NCI-H526 treated with DMSO at 0.1 percent for 48 hours (cell line): ENCODE measurements at places on chromosomes 2 and 18.

- no peak for DNase-seq
These were observed 24.8 kb upstream of the LMAN1 start for GRCh38 chr18:59383851-59384250.

GRCh38 chr2:6164986-6165747, 473.0 kb downstream of the SOX11 start:
- DNase-seq: no peak

DNA sequence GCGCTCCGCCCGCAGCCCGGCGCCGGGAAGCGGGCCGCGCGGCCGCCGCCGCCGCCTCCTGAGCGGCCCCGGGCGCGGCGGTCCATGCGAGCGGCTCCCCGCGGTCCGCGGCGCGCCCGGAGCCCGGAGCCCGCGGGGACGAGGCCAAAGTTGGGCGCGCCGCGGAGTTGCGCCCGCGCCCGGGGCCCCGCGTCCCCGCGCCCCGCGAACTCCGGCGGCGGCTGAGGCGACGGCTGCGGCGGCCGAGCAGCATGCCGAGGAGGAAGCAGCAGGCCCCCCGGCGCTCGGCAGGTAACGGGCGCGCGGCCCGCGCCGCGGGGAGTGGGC, 992 bp downstream of the TSHZ1 start:
- DNase-seq: no peak

- DNase-seq: no peak
These were observed 41.1 kb downstream of the ZNF516 start for GRCh38 chr18:76453932-76454331.

- DNase-seq: no peak
These were observed 3.7 kb upstream of the GKN1 start for GRCh38 chr2:68970566-68971265.

DNA sequence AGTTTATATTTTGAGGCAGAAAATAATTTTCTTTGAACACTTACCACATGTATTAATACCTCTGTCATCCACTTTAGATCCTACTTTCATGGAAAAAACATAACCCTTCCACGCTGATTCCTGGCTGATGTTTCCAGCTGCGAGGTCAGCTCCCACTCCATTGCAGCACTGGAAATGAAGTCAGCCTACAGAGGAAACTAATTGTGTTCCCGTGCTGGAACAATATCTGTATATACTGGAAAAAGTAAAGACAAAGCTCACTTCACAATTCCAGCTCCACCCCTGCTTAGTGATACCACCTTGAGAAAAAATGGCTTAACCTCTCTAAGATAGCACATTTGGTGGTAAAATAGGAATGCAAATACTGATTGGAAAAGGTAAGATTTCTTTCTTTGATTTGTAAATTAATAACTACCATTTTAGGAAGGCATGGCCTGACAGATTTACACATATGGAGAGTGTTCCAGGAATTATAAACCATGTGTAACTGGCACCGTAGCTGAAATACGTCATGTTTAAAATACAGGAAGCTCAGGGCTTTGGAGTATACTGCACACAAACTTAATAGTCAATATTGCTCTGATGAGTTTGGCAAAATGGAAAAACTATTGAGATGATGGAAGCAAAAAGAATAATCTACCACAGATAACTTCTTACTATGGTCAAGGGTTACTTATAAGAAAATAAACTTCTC, 90.0 kb downstream of the TRIB2 start:
- no peak for DNase-seq

DNA sequence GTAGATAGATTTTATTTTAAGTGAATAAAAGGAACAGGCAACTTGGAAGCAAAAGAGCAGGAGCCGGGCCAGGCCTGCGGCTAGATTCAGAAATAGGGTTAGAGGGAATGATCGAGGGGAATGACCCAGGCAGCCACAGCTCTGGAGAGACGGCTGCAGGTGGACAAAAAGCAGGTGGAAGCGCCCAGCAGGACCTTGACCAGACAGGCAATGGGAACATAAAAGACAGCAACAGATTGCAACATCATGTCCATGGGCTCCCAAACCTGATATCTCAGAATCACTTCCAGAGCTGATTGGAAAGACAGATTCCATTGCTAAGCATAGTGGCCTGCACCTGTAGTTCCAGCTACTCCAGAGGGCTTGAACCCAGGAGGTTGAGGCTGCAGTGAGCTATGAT, 28.6 kb upstream of the STEAP3 start:
- no peak for DNase-seq

- DNase-seq: no peak
These were observed 19.5 kb upstream of the SLC9A4 start for GRCh38 chr2:102453501-102453900.

- no peak for DNase-seq
These were observed 35.1 kb downstream of the DCDC2C start for GRCh38 chr2:3738454-3738853.

GRCh38 chr2:88091943-88092342, 24.3 kb downstream of the SMYD1 start:
- DNase-seq: no peak

- DNase-seq: no peak
These were observed 78.9 kb upstream of the STON1 start for GRCh38 chr2:48450936-48451602.

- no peak for DNase-seq
These were observed 99.9 kb downstream of the DYM start for GRCh38 chr18:49360582-49360981.

GRCh38 chr2:8628179-8628865, 53.5 kb upstream of the ID2 start:
- DNase-seq: no peak

DNA sequence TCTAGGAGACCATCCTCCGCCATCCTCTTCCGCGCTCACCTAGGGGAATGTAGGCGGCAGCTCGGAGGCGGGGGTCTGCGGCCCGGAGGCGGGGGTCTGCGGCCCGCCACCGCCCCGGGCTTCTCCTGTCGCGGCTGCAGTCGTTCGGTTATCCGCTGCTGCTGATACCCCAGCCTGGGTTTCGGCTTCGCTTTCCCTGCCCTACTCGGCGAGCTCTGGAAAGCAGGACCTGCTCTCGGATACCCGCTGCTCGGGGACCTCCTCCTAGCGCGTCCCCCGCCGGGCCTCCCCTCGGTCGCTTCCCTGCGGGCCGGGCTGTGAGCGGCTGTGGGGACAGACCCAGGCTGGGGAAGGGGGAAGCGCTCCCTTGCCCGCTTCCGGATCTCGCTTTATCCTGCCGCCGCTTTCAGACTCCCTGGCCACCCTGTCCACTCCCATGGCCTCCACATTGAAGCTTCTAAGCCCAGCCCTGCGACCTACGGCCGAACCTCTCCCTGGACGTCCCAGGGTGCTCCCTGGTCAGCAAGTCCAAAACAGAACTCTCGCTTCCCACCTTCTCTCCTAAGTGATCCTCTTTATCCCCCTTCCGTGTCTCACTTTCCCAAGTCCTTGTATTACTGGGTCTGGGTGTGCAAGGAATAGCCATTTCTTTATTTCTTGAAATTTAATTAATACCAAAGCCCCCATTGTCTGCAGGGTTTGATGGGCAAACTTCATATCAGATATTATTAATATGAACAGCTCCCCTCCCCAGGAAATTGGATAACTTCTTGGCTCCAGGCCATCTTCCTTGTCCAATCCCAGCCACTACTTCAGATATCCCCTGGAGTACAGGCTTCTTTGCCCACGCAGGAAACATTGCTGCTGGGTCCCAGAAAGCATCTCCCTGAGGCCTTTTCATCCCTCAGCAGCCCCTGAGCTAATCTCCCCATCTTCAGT, 769 bp downstream of the FKBP1B start:
- DNase-seq: no peak
